ENCODE measurements at places on chromosomes 7 and 10. TPM values are rescaled to one million over a fixed set of nuclear protein-coding genes. Genes with fewer than 3 reads are reported as not detected.
A peak's percentile ranks its signal among the peaks of the same experiment; 100 is the strongest.

Gene PRLHR
- 0.03 TPM for polyA plus RNA-seq

Gene CYP51A1
- 78.5 TPM for polyA plus RNA-seq

DNA sequence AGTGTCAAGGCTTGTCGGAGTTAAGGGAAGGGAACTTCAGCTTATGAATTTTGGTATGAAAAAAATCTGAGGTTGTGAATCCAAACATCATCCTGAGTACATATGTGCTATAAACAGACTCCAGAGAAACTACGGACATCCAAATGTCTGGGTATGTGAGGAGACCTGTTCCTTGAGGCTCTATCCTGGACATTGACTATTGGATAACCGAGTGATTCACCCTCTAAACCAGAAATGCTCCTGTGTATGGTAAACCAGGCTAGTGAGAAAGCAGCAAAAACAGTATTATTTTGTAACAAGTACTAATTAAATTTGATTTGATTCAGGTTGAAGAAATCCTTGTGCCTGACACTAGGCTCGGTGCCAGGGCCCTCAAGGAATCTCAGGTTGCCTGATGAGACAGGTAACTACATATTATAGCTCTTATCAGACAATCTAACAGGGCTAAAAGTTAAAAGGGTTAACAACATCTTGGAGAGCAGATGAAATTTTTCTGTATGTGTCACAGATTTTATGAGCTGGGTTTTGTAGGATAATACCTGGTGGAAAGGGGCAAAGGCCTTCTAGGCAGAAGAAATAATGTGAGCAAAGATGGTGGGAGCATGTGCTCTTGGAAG is 10.4 kb upstream of the STOX1 start:
- no peak for DNase-seq

Gene HOXA10
- 103 TPM for polyA plus RNA-seq

Gene RET
- 29.4 TPM for polyA plus RNA-seq

GRCh38 chr7:104552102-104552501 is 223.7 kb downstream of the LHFPL3 start:
- DNase-seq: peak; percentile 43

DNA sequence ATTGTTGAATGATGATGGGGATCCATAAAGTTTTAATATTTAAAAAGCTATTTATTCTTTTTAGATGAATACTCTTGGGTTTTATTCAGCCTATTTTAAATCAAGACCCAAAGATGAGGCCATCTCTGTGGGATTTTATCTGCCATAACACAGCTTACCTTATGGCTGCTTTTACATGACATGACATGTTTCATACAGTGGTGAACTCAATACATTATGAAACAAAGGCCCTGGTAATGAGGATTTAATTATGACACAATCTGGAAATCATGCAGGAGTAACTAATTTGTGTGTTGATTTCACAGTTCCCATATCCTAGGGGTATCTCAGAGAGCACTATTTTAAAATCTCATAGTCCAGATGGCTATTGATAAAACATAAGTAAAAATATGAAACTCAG is 661.8 kb upstream of the FZD8 start:
- no peak for DNase-seq

DNA sequence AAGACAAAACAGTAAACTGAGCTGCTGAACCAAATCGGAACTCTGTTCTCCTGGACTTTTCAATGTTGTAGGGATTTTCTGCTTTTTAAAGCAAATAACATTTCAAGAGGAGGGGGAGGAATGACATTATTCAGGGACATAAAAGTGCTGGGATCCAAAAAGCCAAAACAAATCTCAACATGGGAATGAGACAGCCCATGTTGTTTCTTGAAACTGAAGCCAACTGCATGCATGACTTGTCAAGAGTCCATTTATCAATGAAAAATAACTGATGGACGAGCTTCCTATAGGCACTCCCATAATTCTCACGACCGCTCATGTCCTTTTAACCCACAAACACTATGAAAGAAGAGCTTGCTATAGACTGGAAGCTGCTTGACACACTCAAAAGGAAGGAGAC is 27.8 kb downstream of the FAM53B start:
- DNase-seq: no peak

GRCh38 chr7:106766551-106766950 is 98.5 kb upstream of the PIK3CG start:
- DNase-seq: no peak

- no peak for DNase-seq
Measured at GRCh38 chr7:128104108-128104742, 73.0 kb upstream of the LRRC4 start.

- no peak for DNase-seq
Measured at GRCh38 chr10:43264965-43265798, 1.7 kb downstream of the RASGEF1A start.

GRCh38 chr10:24792638-24793037 is 69.0 kb upstream of the ARHGAP21 start:
- no peak for DNase-seq

GRCh38 chr7:107185716-107186115 is 16.9 kb downstream of the HBP1 start:
- DNase-seq: no peak

Gene TCAF2
- 3.6 TPM for polyA plus RNA-seq

GRCh38 chr10:68166871-68167585 is 57.7 kb downstream of the MYPN start:
- no peak for DNase-seq

DNA sequence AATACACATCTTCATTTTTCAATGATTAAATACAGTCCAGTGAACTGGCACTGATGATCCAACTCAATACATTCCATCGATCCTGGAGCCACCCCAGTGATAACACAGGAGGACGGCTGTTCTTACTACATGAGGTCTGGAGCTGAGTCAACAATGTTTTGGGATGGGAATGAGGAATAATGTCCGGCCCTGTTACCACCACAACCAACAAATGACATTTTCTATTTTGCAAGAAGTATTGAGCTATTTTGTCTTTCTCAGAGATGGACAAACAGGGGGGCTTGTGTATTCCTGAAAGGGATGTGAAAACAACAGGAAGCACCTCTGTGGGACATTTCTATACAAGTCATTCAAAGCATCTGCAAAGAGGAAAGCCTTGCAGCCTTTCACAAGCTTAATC is 249.2 kb downstream of the PARD3 start:
- DNase-seq: no peak

Gene PNLIPRP1
- not detected for polyA plus RNA-seq

Gene CCL24
- not detected for polyA plus RNA-seq

Gene GFRA1
- 27.3 TPM for polyA plus RNA-seq

- no peak for DNase-seq
Measured at GRCh38 chr7:107499731-107500130, 29.9 kb downstream of the GPR22 start.

DNA sequence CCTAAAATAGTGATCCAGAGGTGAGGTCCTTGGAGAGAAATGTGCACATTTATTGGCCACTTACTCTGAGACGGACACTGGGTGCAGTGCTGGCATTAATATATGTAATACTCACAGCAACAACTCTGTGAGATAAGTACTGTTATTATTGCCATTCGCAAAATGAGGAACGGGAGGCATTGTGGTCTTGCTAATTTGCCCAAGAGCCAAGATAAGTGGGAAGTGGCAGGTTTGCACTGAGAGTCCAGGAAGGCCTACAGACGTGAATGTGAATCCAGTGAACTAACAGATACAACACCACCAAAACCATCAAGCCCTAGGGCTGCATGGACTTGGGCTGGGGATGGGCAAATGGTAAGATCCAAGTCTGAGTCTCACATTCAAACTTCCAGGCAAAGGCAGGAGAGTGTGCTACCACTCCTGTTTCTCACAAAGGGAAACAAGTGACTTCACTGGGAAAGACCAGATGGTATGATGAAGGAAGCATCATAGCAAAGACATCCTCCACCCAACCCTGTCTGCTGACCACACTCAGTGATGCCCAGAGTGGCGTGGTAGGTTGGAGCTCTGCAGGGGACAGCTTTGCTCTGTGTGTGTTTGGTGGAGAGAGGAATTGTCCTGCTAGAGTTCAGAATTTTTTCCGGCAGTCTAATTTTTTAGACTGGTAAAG is 19.2 kb downstream of the TMEM273 start:
- no peak for DNase-seq

DNA sequence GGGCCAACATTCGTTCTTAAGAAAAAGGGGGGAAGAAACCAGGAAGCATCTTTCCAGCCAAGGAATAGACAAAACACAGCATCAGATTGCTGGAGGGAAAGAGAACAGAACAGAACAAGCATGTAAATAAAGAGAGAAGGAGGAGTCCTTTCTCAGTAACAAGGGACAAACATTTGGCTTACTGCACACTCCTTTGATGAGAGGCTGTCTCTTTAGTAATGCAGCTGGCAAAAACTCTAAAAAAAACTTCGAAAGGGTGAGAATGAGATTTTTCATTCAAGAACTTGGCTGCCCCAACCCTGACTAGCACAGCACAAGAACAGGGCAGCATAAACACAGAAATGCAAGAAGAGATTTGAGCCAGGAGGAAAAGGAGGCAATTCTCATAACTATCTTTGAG is 38.9 kb upstream of the IL6 start:
- no peak for DNase-seq

DNA sequence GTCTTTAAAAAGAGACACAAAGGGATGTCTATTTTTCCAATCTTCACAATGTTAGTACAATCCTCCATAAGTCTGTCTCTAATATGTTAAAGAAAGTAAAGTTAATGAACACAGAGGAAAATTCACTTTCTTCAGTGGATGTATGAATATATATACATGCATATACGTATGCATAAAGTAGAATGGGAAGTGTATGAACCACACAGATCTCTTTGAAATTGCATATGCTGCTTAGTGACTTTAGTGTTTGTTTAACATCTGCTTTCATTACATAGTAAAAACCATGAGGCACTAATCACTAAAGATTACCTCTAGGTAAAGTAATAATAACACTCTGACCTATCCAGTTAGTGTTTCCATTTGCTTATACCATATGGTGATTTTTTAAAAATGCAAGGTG is 451.2 kb downstream of the SEMA3D start:
- DNase-seq: no peak

GRCh38 chr10:101162677-101163076 is 31.6 kb downstream of the TLX1 start:
- DNase-seq: no peak

Gene TACR2
- 0.42 TPM for polyA plus RNA-seq

- DNase-seq: no peak
Measured at GRCh38 chr10:96716390-96716789, 3.9 kb downstream of the PIK3AP1 start.

Gene PHF14
- 74.8 TPM for polyA plus RNA-seq

GRCh38 chr10:48194830-48195229 is 79.7 kb downstream of the FRMPD2 start:
- DNase-seq: no peak

DNA sequence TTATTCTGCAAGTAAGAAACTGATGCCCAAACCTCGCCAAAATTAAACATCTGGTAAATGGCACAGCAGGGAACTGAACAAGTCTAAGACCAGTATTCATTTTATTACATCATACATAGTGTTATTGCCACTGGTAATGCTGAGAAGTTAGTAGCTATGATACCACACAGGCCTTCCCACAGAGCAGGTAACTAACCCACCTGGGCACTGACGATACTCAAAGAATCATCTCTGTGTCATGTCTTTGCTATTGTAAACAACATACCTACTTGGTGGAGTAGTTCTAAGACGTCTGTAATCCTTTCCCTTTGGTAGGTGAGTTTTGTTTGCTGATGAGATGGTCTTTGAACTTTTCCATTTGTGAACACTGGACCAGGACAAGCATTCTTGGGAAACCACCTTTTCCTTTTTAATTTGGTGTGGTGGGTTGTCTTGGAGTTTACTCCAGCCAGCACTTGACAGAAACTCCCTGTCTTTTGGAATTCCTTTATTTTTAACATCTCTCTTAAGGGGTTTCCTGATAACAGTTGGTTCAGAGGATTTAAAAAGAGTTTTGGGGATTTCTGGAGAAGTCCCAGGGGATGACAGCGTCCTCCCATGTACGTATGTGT is 40.9 kb downstream of the PDSS1 start:
- no peak for DNase-seq

- DNase-seq: no peak
Measured at GRCh38 chr7:117087639-117088396, 134.5 kb downstream of the ST7 start.

Gene FAM149B1
- polyA plus RNA-seq: 52.5 TPM

All from left renal pelvis (tissue), 4 donors.